ENCODE measurements at places on chromosomes 1 and 21.

DNA sequence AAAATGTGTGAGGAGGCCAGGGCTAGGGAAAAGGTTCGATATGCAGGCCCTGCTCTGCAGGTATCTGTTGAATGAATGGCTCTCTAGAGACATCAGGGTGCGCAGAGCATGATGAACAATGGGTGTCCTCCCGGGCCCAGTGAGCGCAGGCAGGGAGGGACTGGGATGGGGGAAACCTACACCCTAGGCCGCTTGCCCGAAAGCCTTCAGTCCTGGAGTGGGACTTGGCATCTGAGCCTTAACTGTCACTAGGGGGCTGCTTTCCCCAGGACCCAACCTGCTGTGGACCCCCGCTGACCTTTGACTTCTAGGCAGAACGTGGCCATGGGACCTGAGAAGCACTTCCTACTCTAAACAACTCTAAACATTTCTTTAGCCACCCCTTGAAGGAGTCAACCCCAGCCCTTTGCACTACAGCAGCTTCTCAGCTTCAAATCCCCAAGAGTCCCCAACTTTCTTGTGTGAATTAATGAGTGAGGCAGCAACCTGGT lies 444 bp upstream of the MAP3K6 start:
- DNase-seq = no peak

GRCh38 chr1:178161516-178161915 lies 67.6 kb downstream of the RASAL2 start:
- DNase-seq = no peak

DNA sequence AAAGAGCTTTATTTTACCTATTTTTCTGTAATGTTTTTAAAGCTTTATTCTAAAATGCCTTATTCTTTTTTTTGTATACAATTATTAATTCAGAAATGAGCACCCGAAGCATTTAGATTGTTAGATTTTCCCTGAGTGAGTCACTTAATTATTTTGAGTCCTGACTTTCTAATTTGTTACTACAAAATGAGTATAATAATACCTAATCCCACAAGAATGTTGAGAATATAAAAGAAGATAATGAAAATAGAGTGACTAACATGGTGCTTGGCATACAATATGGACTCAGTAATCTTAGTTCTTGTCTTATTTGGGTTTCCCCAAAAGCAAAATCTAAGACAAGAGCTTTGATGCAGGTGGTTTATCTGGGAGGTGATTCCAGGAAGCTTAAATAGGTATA lies 142.2 kb downstream of the LHX8 start:
- no peak for DNase-seq

DNA sequence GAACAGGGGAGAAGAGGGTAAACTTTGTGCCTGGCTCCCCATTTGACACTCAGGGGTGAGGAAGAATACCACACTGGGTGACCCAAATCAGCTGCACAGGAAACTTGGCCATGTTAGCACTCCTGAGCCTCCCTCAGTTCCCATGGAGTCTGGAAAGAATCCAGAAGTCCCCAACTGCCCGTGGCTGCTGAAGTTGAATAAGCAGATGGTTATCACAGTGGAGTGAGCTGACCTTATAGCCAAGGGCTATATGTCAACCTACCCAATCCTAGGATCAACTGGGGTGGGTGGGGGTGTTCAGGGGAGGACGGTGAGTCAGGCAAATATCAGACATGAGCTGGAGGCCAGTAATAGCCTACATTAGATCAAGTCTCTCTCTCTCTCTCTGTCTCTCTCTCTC lies 20.4 kb downstream of the KCNH1 start:
- no peak for DNase-seq

- DNase-seq = no peak
Observed at GRCh38 chr1:119975006-119975405, 78.7 kb upstream of the ADAM30 start.

DNA sequence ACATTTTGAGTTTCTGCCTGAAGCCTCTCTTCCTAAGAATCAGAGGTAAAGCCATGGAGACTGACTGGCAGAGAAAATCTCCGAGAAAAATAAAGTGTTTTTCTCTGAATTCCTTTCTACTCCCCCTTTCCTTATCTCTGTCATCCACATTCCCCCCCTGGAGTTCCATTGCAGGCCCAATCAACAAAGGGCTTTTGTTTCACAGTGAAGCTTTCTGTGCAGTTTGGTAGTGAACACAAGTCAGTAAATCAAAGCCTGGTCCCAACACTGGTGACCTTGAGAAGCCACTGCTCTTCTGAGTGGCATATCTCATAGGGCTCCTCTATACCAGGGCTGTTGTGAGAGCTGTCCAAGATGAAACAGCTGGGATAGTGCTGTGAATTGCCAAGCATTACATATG lies 228.4 kb downstream of the SEC16B start:
- no peak for DNase-seq

- no peak for DNase-seq
Observed at GRCh38 chr1:11045428-11046269, 1.4 kb downstream of the MASP2 start.

- no peak for DNase-seq
Observed at GRCh38 chr1:36871146-36871971, 163.0 kb downstream of the GRIK3 start.

DNA sequence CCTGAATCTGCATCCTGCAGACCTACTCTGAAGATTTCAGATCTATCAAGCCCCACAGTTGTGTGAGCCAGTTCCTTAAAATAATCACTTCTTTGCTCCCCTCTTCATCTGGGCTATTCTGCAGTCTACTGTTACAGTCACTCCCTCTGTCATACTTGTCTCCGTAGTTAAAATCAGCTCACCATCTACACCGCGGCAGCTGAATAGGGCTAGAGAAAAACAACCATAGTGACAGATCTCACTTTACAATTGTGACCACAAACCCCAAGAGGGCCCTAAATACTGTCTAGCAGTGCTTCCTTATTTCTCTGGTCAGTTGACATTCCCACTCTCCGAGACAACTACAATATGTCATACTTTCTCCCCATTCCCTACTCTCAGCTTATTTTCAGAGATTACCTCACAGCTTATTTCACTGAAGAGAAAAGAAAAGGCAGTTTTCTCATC lies 12.9 kb downstream of the DESI2 start:
- no peak for DNase-seq

DNA sequence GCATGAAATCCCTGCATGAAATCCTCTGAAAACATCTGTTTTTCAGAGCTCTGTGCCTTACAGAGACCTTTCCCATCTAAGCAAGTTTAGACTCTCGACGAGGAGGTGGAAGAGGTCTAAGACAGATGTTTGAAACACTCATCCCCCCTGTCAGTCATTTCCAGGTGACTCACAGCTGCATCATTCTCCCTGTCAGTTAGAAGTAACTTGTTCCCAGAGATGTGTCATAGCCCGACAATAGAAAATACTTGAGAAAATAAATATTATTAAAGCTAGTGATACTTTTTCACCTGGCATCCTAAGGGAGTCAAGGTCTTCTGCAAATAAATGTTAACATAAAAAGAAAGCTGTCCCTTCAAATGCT lies 41.6 kb upstream of the SEC16B start:
- no peak for DNase-seq

- no peak for DNase-seq
Observed at GRCh38 chr1:52356818-52357355, 9.1 kb downstream of the CC2D1B start.

DNA sequence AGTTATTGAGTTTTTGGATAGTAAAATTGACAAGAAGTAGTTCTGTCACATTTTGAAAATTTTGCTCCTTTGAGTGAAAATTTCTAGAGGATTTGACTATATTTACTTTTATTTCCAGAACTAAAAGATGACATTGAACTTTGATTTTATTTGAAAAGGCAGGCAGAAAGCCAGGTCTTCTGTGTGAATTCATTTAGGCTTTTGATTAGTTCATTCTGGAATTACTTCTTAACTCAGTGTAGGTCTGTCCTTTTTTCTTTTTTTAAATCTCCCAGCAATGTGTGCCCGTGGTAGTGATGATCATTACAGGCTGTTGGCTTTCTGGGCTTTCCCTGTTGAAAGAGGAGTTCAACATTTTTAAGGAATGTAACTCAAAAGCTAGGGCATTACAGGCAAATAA lies 53.8 kb downstream of the MACO1 start:
- DNase-seq = no peak

DNA sequence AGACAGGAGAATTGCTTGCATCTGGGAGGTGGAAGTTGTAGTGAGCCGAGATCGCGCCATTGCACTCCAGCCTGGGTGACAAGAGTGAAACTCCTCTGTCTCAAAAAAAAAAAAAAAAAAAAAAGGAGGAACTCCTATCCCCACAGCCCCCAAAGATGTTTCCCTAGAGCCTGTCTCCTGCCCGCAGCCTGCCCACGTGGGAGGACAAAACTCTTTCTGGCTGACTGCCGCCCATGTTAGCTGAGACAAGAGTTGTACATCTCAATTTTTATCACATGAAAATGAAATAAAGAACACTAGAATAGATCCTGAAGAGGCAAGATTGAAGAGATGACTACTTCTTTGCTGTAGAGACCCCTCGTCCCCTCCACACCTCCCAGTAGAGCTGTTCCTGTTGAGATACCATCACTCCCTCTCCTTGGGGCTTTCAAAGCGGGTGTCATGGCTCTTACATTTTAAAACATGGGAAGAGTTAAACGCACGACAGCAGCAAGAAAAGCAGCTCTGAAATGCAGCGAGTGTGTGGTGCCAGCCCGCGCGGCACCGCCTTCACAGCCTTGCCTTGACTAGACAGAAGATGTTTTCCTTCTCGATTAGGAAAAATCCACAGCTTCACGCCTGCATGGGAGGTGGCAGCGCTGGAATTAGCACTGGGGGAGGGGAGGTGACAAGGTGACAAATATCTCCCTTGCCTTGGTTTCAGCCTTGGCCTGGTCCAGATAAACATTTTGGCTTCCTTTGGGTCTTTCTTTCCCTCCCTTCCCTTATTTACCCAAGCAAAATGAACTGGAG lies 253.4 kb upstream of the CSF3R start:
- no peak for DNase-seq

DNA sequence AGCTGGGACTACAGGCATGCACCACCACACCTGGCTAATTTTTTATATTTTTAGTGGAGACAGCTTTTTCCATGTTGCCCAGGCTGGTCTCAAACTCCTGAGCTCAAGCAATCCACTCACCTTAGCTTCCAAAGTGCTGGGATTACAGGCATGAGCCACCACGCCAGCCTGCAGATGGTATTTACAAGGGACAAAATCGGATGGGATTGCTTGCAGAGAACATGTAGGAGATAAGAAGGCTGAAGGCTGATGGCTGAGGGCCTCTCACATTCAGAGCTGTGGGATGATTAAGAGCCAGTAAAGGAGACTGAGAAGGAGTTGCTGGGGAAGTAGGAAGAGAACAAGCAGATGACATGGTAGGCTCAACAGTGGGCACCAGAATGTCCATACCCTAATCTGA lies 24.0 kb upstream of the QSOX1 start:
- no peak for DNase-seq

- no peak for DNase-seq
Observed at GRCh38 chr1:23291706-23292105, 52.4 kb downstream of the HNRNPR start.

- DNase-seq = no peak
Observed at GRCh38 chr21:34129039-34129891, 55.9 kb downstream of the MRPS6 start.

GRCh38 chr1:239805851-239806772 lies 285.6 kb upstream of the FMN2 start:
- DNase-seq = no peak

GRCh38 chr1:232630047-232630893 lies at the start of gene SIPA1L2:
Gene SIPA1L2 (minus strand): TSS chr1:232630133. CDS start chr1:232515339, 114,794 bp downstream.
- DNase-seq = peak; percentile 34

- no peak for DNase-seq
Observed at GRCh38 chr1:33188572-33189275, 6.9 kb upstream of the TRIM62 start.

DNA sequence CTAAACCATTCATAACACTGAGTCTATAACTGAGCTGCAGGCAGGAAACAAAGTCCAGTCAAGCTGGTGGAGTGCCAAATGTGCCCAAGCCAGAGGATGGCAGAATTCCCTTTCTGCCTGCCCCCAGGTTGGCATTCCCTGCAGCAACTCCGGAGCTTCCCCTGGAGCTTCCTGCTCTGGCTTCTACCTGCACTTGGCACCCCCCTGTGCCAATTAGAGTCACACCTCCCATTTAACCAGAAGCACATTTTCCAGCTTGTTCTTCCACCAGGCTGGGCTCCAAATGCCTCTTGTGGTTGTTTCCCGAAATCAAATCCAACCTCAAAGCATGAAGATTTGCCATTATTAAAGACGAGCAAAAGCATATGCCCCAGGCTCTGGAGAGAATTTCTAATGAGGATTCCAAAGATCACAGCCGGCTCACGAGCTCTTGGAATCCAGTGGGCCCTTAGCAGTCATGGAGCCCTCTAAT lies 294.5 kb downstream of the RRAGC start:
- DNase-seq = no peak

GRCh38 chr1:98496256-98496995 lies 165.1 kb upstream of the SNX7 start:
- DNase-seq = no peak

- DNase-seq = no peak
Observed at GRCh38 chr1:53075206-53075605, 13.2 kb downstream of the PODN start.

- DNase-seq = no peak
Observed at GRCh38 chr1:54499360-54500106, 48.5 kb upstream of the ACOT11 start.

GRCh38 chr1:63428815-63429214 lies 61.4 kb downstream of the ALG6 start:
- no peak for DNase-seq

DNA sequence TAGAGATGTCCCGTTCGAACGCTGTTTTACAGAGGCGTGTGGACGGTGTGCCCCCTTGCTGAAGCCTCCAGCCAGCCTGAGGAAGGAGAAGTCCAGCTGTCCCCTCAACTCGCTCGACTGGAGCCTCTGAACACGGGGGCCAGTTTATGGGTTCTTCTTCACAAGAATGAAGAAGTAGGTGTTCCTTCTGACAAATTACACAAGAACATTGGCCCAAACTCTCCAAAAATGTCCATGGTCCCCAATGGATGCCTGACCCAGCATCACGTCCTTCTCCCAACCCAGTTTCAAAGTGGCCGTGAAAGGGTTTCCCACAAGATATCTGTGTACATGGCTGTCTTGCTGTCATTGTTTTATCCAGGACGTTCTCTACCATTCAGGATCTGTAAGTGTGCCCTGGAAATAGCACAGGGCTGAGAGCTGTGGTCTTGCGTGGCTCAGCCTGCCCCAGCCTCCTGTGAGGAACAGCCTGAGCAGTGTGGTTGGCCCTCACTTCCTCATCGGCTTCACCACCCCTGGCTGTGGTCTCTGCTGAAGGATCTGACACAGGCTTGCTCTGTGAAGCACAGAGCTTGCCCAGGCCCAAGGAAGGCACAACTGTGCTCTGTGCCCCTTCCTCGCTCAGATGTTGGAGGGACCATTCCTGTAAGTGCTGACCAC lies 1.0 kb upstream of the S100B start:
- no peak for DNase-seq

DNA sequence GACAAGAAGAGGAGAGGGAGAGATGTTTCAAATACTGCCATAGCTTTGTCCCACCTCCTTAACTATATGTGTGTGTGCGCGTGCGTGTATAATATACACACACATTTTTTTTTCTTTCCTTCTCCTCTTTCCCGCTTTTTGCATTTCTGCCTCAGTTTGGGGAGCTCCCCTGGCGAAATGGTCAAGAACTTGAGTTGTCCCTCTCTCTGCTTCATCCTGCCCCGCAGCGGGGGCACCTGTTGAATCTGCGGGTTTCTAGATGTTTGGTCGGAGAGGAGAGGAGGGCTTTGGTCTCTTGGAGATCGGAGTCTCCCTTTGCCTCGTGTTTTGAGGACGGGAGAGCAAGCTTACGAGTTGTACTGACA lies 504 bp downstream of the SCCPDH start:
- no peak for DNase-seq

GRCh38 chr1:115302390-115302961 lies 35.6 kb downstream of the NGF start:
- DNase-seq = no peak
